ENCODE measurements at places on chromosomes 13 and 19. TPM values are rescaled to one million over a fixed set of nuclear protein-coding genes. Genes with fewer than 3 reads are reported as not detected.

ZNF548 gene
- 16.4 TPM for total RNA-seq

KIR2DL3 gene
- not detected for total RNA-seq

CYP2A6 gene
- total RNA-seq = not detected

DNA sequence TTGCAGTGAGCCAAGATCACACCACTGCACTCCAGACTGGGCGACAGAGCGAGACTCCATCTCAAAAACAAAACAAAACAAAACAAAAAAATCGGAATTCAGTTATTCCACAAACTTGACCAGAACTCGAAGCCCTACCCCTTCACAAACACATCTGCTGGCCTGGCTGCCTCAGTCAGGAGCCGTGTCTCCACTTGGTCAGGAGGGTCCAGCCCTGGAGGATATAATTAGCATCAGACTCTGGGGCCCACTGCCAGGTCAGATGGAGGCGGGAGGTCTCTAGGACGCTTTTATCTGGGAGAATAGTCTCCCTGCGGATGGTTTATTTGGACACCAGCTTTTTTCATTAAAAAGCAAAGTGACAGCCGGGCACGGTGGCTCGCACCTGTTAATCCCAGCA, 8.0 kb downstream of the ELL start:
- DNase-seq = peak; percentile 68

DNA sequence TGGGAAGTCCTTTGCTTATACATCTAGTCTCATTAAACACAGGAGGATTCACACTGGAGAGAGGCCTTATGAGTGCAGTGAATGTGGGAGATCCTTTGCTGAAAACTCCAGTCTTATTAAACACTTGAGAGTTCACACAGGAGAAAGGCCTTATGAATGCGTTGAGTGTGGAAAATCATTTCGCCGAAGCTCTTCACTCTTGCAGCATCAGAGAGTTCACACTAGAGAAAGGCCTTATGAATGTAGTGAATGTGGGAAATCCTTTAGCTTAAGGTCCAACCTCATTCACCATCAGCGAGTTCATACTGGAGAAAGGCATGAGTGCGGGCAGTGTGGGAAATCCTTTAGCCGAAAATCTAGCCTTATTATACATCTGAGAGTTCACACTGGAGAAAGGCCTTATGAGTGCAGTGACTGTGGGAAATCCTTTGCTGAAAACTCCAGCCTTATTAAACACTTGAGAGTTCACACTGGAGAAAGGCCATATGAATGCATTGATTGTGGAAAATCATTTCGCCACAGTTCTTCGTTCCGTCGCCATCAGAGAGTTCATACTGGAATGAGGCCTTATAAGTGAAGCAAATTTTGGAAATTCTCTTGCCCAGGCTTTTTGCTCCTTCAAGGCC, 9.9 kb downstream of the ZNF586 start:
- DNase-seq = no peak

DNA sequence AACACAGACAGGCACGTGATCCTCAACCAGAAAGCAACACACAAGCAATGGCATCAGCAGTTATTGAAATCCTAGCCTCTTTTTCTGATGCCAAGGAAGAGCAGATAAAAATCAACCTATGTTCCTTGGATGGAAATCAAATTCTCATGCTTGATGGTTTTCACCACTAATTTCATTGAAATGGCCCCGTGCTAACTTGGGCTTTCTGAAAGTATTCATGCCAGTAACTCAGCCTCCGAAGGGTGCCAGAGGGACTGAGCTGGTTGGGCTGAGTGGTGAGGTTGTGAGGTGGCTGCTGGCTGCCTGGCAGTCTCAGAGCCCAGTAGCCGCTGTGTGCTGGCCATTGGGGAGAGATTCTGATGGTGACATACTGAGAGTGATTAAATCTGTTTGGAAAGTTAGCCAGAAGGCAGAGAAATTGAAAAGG, 309.3 kb downstream of the DCT start:
- DNase-seq = peak; percentile 30

DNA sequence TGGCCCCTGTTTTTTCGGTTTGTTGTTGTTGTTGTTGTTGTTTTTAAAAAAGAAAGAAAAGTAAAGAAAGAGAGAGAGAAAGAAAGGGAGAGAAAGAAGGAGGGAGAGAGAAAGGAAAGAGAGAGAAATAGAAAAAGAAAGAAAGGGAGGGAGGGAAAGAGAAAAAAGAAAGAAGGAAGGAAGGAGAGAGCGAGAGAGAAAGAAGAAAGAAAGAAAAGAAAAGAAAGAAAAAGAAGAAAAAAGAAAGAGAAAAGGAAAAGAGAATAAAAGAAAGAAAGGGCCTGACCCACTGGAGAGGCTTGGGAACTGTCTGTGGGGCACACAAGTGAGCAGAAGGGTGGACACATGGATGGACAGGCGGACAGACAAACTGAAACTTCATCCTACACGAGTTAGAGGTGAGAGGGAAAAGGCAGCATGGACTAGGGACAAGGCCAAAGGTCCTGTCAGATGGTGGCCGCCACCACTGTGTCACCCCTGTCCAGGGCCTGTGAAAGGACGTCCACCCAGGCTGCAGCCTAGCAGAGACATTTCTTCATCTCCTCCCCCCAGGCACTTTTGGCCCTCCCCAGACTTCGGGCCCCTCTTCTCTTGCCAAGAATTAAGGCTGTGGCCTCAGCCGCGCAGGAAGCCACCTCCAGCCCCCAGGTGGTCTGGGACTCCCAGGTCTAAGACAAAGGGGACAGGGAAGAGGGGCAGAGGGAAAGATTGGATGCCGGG, 9.1 kb upstream of the BCAM start:
- DNase-seq = no peak

- DNase-seq = no peak
Observed at GRCh38 chr19:8596168-8596567, 14.3 kb downstream of the ADAMTS10 start.

DNA sequence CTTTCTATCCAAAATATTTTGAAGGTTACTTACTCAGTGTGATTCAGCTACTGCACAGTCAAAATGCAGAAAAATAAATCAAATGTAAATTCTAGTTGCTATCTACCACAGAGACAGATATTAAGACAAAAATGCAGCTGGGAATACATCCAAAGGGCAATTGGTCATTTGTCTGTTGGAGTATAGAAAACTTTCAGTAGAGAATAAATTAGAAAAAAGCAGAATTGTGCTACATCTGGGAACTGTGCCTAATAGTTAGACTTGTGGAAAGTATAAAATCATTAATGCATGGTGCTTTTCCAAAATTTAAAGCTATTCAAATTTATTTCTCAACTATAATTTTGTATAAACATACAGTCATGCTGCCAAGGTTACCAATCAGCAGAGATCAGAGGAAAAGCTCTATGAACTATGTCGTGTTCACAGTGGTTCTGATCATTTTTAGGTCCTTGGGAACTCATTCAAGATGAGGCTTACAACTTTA, 1635.8 kb downstream of the PCDH9 start:
- no peak for DNase-seq

DNA sequence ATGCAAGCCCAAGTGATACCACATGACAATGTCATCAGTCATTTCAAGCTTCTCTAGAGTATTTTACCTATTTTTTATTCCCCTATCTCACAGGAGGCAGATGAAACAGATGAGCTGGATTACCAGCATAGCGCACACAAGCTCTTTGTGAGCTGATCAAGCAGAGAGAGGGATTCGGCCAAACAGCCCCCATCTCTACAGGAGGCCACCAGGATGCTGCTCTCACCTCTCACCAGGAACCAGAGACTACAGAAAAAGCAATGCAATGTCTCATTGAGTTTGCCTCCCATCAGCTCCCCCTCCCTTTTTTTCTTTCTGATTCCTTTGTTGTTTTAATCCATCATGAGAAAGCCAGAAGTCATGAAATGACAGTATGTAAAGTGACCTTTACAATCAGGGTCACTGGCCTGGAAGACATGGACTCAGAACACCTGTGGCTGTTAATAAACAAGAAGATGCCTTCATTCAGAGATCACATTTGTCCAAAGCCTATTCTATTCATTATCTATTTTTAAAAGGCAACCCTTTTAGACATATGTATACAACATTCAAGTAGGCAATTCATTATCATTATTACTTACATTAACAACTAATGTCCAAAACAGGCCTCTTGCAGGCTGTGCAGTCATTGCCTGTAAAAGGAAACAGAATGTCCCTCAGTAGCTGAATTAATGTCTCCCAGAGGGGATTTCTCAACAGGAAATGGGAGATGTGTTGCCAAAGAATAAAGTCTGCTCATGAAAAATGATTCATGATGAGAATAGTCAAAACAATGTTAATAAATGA, 656.6 kb downstream of the TBC1D4 start:
- no peak for DNase-seq

GRCh38 chr13:98055623-98056022, 87.3 kb upstream of the FARP1 start:
- DNase-seq = no peak

GRCh38 chr13:97743938-97744337, 209.5 kb upstream of the IPO5 start:
- no peak for DNase-seq

- no peak for DNase-seq
Observed at GRCh38 chr13:34474187-34474868, 467.7 kb upstream of the NBEA start.
